Pulmonary artery endothelial cell (primary cell): ENCODE measurements at places on chromosomes 13 and 19. TPM values are rescaled to one million over a fixed set of nuclear protein-coding genes. Genes with fewer than 3 reads are reported as not detected.

DNA sequence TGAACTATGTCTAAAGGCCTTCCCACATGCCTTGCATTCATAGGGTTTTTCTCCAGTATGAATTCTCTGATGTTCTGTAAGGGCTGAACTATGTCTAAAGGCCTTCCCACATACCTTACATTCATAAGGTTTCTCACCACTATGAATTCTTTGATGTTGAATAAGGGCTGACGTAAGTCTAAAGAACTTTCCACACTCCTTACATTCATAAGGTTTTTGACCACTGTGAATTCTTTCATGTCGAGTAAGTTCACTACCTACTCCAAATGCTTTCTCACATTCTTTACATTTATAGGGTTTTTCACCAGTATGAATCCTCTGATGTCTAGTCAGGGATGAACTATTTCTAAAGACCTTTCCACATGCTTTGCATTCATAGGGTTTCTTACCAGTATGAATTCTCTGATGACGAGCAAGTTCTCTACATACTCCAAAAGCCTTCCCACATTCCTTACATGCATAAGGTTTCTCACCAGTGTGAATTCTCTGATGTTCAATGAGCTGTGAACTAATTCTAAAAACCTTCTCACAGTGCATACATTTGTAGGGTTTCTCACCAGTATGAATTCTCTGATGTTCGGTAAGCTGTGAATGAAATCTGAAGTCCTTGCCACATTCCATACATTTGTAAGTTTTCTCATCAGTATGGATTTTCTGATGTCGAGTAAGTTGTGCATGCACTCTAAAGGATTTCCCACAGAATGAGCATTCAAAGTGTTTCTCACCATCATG is 19.1 kb upstream of the ZNF260 start:
- no peak for DNase-seq

- DNase-seq, result no peak
Measured at GRCh38 chr13:24670961-24671381, 9.2 kb upstream of the ATP12A start.

- no peak for DNase-seq
Measured at GRCh38 chr19:12944104-12944674, 1.5 kb upstream of the RAD23A start.

- no peak for DNase-seq
Measured at GRCh38 chr19:10173527-10173926, 21.2 kb downstream of the DNMT1 start.

DNA sequence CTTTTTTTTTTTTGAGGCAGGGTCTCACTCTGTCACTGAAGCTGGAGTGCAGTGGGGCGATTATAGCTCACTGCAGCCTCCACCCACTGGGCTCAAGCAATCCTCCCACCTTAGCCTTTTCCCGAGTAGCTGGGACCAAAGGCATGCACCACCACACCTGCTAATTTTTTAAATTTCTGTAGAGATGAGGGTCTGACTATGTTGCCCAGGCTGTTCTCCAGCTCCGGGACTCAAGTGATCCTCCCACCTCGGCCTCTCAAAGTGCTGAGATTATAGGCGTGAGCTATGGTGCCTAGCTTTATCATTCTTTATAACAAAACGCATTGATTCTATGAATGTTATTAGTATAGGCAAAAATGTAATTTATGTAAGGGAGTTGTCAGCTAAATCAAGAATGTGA is 17.9 kb upstream of the LYPD3 start:
- no peak for DNase-seq

SRRM5 gene
- 0.04 TPM in 1 of 2 replicates, not detected in the other for total RNA-seq

FFAR3 gene
- not detected in 2 replicates for total RNA-seq

PCDH20 gene
- not detected in 2 replicates for total RNA-seq
